A172 (cell line): ENCODE measurements at places on chromosomes 16 and 17. TPM values are rescaled to one million over a fixed set of nuclear protein-coding genes. Genes with fewer than 3 reads are reported as not detected.

KRTAP2-1 gene
- not detected in 2 replicates for total RNA-seq

FBXL16 gene
- total RNA-seq: 9.9 and 10.0 TPM in 2 replicates

UNC13D gene
- 138 and 372 TPM in 2 replicates for total RNA-seq

EPOP gene
- total RNA-seq: 3.0 and 3.7 TPM in 2 replicates

TAT gene
- not detected in 2 replicates for total RNA-seq

ASGR1 gene
- total RNA-seq: 0.86 and 0.98 TPM in 2 replicates

TMIGD1 gene
- not detected in 2 replicates for total RNA-seq

SLFN11 gene
- 37.2 and 54.4 TPM in 2 replicates for total RNA-seq

KIF1C gene
- total RNA-seq: 123 and 125 TPM in 2 replicates

ABHD15 gene
- 11.6 and 11.7 TPM in 2 replicates for total RNA-seq

KRTAP4-4 gene
- total RNA-seq: not detected in 2 replicates

WSB1 gene
- total RNA-seq: 50.5 and 81.1 TPM in 2 replicates

OR2C1 gene
- not detected in 2 replicates for total RNA-seq

MYH11 gene
- not detected in 2 replicates for total RNA-seq

BAHCC1 gene
- 0.95 and 2.0 TPM in 2 replicates for total RNA-seq

NHERF1 gene
- 205 and 246 TPM in 2 replicates for total RNA-seq

YBX2 gene
- total RNA-seq: 0.86 and 1.1 TPM in 2 replicates

PLA2G10 gene
- not detected in 2 replicates for total RNA-seq

ZNF598 gene
- 23.5 and 26.9 TPM in 2 replicates for total RNA-seq

SEC14L5 gene
- total RNA-seq: 0.14 TPM in 1 of 2 replicates, not detected in the other

ZG16 gene
- total RNA-seq: not detected in 2 replicates
